ENCODE measurements at places on chromosomes 16 and 17.

DNA sequence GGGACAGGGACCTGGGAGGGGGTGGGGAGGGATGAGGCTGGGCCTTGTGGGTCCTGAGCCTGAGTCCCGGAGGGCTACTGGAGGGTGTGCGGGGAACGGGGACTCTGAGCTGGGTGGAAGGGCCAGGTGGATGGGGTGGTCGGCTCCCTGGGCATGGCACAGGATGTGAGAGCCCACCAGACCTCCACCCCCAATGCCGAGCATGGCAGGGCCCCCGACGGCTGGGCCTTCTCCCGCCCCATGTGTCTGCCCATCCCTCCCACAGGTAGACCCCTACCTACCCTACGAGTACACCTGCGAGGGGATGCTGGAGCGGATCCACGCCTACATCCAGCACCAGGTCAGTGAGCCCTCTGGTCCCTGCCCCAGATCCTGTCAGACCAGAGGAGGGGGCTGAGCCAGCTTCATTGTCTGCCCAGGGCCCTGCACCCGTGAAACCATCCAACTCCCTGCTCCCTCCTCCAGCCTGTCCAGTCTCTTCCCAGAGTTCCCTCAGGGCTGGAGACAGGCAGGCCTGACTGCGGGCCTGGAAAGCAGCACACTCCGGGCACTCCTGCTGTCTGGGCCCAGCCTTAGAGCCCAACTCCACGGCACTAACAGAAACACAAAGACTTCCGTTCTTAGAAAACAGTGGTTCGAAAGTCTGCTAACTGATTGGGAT lies 78.0 kb downstream of the MGAT5B start:
- no peak for DNase-seq

DNA sequence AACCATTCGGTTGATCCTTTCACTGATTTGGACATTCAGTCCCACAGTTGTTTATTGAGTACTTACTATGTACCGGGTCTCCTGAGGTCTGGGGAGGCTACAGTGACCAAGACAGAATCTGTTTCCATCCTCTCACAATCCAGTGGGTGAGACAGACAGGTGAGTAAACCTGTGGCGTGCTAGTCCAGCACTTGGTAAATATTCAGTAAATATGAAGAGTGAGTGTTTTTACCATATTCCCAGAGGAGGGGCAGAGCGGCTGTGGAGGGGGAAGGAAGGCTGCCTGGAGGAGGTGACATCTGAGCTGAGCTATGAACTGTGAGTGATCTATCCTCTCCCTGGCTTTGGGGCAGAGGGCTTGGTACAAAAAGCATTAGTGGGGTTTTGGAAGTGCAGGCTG lies 31.4 kb downstream of the CCR7 start:
- no peak for DNase-seq

DNA sequence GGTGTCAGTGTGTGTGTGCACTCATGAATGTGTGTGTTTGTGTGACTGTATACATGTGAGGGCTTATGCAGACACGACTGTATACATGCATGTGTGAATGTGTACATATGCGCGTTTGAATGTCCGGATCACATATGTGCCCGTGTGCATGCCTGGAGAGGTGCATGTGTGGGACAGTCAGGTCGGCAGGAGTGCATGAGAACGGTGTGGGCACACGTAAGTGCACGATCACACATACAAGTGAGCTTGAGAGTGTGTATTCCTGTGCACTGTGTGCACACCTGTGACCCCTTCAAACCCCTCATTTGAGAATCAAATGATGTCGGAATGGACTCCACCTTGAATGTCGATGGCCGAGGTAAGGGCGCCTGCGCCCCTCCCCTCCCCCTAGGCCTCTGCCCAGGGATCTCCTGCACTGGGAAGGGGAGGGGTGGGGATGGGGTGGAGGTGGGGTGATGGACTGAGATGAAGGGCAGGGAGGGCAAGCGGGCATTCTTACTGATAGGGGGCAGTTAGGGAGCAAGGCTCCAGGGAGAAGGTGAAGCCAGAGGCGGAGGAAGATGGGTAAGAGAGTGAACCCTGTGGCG lies 601 bp upstream of the NGFR start:
- no peak for DNase-seq

GRCh38 chr17:17748179-17748578 lies 66.9 kb downstream of the RAI1 start:
- no peak for DNase-seq

- DNase-seq: no peak
Measured at GRCh38 chr17:36894925-36895324, 42.4 kb upstream of the LHX1 start.

GRCh38 chr17:68456339-68457167 lies 743 bp downstream of the WIPI1 start:
- peak; percentile 45 for DNase-seq

GRCh38 chr16:85991425-85991824 lies 92.5 kb downstream of the IRF8 start:
- DNase-seq: no peak

- DNase-seq: peak; percentile 79
Measured at GRCh38 chr16:89711601-89712273, 9.0 kb downstream of the VPS9D1 start.

DNA sequence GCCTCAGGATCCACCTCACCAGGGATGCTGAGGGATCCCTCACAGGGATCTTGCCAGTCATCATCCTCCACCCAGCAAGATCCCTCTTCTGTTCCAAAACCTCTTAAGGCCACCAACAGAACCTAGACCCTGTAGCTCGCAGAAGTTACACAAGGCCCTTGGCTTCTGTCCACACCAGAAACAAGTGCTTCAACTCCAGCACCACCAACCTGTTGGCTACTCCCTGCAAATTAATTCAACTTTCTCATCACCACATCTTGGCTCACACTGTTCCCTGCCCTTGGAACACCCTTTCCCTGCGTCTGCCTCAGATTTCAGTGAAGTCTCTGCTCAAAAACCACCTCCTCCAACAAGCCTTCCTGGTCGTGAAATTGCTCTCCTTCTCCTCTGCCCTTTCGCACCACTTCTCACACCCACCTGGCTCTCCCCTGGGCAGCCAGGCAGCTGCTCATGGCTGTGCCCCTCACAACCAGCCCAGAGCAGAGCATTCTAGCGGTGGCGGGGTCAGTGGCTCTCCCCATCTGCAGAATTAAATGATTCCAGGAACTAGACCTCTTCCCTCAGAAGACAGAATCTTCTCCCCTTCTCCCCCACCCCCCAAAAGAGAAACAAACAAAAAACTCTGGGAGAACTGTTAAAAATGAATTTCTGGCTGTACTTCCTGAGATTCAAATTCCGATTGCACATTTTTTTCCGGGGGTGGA lies 1.8 kb downstream of the PLLP start:
- DNase-seq: no peak

GRCh38 chr17:77445760-77446532 lies 305.2 kb downstream of the SEC14L1 start:
- DNase-seq: peak; percentile 80
